Cortex of kidney (tissue), 1 donor: ENCODE measurements at places on chromosomes 7 and 10.

- no peak for DNase-seq
Observed at GRCh38 chr10:98536551-98536950, 89.8 kb upstream of the HPS1 start.

- DNase-seq: no peak
Observed at GRCh38 chr7:53191836-53192443, 156.5 kb downstream of the POM121L12 start.

DNA sequence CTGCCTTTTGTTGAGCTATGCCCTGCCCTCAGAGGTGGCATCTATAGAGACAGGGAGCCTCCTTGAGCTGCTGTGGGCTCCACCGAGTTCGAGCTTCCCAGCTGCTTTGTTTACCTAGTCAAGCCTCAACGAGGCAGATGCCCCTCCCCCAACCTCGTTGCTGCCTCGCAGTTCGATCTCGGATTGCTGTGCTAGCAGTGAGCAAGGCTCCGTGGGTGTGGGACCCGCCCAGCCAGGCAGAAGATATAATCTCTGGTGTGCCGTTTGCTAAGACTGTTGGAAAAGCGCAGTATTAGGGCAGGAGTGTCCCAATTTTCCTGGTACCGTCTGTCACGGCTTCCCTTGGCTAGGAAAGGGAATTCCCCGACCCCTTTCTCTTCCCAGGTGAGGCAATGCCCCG, 88.4 kb upstream of the CDK6 start:
- no peak for DNase-seq

- DNase-seq: no peak
Observed at GRCh38 chr10:100998183-100998990, 1.2 kb upstream of the LZTS2 start.

- no peak for DNase-seq
Observed at GRCh38 chr7:11191574-11192220, 218.0 kb downstream of the PHF14 start.

GRCh38 chr7:70463352-70463938, 668.5 kb upstream of the GALNT17 start:
- no peak for DNase-seq
